ENCODE measurements at places on chromosomes 1 and 21.

GRCh38 chr1:236150311-236150955 is 8.1 kb downstream of the GPR137B start:
- no peak for DNase-seq

GRCh38 chr1:27548858-27549719 is 54.9 kb downstream of the AHDC1 start:
- no peak for DNase-seq

GRCh38 chr1:13517193-13517812 is 3.5 kb upstream of the LRRC38 start:
- no peak for DNase-seq

GRCh38 chr1:112852276-112852675 is 103.7 kb downstream of the SLC16A1 start:
- no peak for DNase-seq

DNA sequence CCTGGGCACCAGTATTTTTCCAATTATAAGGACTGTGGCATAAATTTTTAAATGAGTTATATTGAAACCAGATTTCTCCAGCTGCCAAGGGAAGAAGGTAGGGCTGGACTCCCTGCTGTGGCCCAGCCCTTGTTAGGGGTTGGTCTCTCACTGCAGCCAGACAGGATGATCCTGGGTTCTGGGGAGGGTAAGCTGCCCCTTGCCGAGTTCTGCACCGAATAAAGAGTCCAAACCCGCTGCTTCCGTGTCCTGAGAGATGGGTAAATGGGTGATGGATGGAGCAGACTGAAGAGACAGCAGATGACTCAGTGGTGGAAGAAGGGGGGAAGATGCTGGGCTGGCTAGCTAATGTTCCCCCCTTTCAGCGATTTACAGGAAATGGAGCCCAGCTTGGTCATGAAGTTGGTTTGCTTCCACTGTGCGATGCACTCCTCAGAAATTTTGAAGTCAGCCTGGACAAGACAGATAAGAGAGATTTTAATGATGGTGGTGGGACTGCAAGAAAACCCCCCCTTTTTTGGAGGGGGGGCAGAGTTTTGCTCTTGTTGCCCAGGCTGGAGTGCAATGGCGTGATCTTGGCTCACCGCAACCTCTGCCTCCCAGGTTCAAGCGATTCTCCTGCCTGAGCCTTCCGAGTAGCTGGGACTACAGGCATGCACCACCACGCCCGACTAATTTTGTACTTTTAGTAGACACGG is 41.4 kb downstream of the YARS1 start:
- DNase-seq: peak; percentile 80

DNA sequence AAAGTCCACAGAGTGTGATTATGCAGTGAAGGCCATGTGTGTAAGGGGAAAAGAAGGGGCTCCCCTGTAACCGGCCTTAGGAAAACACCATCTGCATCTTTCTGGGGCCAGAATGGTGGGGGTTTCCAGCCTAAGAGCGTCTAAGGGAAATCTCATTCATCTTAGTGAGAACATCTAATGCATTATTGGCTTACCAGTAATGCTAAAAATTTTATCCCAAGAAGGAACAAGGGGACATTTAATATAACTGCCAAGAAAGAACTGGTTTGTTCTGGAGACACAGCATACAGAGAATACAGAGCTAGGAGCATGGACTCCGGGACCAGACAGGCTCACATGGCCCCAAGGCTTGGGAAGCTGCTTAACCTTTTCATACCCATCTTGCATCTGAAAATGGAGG is 58.3 kb upstream of the DSCAM start:
- no peak for DNase-seq

- peak; percentile 85 for DNase-seq
Observed at GRCh38 chr1:39076127-39076798, 50.1 kb downstream of the NDUFS5 start.

GRCh38 chr1:83781667-83782066 is 217.3 kb downstream of the TTLL7 start:
- DNase-seq: no peak

DNA sequence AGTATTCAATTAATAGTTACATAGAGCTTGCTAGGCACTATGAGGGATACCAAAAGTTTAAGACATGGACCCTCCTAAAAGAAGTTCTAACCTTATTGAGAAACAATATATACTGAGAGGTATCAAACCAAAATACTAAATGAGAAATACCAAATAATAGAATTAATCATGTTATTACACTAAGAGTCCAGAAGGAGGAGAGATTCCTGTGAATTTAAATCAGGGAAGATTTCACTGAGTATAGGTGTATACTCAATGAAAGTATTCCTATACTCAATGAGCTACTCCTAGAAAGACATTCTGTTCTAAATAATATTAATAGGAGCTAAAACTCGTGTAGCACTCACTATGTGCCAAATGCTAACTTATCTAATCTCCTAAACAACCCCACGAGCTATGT is 9.4 kb downstream of the CR1L start:
- no peak for DNase-seq

DNA sequence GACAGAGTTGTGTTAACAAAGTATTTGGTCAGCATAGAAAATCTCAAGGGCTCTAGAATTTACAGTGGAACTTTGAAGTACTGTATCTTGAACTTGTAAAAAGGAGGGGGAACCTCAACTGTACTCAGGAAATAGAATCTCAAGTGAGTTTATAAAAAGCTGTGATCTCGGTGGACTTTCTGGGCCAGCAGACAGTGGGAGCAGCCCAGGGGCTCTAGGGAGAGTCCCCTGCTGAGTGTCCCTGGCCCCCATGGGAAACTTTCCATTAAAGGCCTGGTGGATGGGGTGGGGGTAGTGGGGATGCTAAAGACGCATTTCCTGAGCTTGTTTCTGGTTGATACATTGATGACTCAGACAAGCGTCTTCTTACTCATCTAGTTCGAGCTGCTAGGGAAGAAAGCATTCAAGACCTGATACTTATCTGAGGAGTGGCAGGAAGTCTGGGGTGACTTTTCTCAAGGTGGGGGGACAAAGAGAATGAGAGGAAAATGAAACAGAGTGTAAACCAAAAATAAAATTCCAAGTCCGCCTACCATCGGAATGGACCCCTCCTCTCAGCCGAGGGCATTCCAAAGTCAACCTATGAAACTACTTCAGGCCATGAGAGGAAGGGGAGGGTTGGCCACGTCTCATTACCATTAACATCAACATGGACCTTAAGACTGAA is 65.5 kb downstream of the NID1 start:
- DNase-seq: peak; percentile 80

DNA sequence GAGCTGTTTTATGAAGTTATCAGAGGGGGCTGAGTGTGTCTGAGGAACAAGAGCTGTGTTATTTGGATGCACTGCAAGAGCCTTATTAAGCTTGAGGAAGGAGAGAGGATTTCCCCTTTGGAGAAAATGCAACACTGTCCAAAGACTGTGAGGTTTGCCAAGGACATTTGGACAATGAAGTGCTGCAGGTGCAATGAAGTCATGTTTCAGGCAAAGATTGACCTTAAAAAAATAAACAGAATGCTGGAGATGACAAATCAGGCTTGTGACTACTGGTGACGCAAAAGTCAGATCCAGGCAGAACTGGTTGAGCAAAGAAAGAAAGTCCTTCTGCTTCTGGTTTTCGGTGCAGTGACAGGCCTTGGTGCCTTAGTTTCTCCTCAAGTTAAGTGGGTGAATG is 125.2 kb upstream of the KIAA0040 start:
- DNase-seq: no peak

DNA sequence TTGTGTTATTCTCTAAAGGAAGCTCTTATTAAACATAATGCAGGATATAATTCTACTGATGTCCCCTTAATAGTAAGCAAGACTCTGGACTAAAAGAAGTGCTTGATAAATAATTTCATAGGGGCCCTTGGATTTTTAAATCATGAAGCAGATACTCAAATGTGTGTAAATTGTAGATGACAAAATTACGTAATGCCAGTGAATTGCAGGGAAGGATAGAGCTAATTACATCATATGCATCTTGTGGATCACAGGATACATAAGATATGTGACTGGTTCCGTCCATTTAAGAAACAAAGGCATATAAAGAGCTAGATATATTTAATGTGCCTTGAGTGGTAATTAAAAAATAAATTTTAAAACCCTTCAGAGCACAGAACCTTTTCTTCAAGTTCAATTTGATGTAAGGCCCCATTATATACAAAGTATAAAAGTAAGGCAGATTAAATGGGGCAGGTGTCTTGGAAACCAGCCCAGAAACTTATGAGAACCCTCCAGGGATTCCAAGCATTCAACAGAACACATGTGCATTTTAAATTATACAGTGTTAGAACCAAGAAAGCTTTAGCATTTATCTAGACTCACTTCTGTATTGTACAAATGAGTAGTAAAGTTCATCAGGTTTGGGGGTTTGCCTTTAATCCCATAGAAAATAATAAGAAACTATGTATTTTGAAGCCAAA is 190.4 kb downstream of the NCAM2 start:
- no peak for DNase-seq

Measured in amniotic epithelial cell (primary cell).